ENCODE measurements at places on chromosomes 4 and X.

- no peak for DNase-seq
Observed at GRCh38 chr4:147003956-147004809, 58.5 kb upstream of the TTC29 start.

GRCh38 chr4:10750714-10751113 lies 66.1 kb upstream of the CLNK start:
- no peak for DNase-seq

- no peak for DNase-seq
Observed at GRCh38 chr4:42018451-42018850, 28.1 kb downstream of the SLC30A9 start.

DNA sequence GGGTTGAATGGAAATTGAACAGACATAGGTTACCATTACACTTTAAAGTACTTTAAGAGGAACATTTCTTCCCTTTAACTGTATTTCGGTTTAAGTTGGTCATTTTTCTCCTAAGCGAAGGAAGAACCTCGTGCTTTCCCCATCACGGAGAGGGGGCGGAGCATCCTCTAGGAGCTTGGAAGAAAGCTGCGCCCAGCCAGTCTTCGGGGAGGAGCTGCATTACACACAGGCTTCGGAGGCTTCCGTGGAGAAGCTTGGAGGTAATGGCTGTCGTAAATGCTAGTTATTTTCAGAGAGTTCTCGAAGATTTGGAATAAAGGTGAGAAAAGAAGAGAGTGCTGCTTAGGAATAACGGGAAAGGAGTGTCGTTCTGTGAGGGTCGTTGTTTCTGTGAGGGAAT lies at the start of gene PWWP3B:
PWWP3B (plus strand) TSS at position 199 of the 400 bp plus-strand sequence. CDS start 37,128 bp downstream, outside the sequence.
- DNase-seq, result no peak

DNA sequence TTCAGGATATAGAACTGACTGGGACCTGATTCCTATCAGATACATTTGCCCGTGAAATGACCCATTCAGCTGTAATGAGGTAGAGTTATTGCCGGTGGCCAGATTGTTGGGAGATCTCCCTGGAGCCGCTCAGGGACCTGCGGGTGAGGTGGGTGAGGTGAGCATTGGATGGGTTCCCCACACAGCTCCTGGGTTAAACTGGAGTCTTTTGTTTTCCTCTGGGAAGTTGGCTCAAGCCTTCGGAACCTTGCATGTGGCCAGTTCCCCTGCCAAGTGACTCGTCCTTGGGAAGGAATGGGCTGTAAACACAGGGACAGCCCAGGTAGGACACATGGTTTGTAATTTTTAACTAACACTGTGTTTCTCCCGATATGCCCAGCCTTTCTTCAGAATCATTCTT lies 31.6 kb upstream of the KIT start:
- DNase-seq, result no peak

GRCh38 chr4:141455651-141456050 lies 180.7 kb upstream of the IL15 start:
- no peak for DNase-seq

DNA sequence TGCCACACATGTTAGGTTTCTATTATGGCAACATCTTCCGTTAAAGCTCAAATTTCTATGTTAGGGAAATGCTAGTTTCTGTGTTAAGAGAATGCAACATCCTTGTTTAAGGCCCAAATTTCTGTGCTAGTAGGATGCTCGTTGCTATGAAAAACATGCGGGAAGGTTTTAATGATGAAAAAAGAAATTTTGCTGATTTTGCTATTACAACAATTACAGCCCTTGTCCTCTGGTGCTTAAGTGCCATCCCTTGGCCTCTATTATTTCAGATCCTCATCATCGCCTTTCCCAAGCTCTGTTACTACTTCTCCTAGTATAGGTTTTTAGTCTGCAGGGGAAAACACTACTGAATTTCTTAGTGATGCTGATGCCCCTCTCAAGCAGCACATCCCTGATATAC lies 412.6 kb upstream of the NDST3 start:
- DNase-seq, result no peak

DNA sequence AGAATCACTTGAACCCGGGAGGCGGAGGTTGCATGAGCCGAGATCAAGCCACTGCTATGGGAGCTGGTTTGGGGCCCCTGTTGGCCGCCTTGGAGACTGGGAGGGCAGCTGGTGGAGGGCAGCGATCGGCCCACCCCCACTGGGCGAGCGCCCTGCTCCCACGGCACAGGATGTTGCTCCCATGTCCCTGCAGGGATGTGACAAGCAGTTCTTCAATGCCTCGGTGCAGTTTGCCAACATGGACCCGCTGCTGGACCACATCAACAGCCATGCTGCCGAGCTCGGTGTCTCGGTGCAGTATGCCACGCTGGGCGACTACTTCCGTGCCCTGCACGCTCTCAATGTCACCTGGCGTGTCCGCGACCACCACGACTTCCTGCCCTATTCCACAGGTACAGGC lies 19.4 kb downstream of the MAN2B2 start:
- DNase-seq, result no peak
